ENCODE measurements at places on chromosomes 12 and 14.
A peak's percentile ranks its signal among the peaks of the same experiment; 100 is the strongest.

- no peak for DNase-seq
These were observed 16.0 kb downstream of the PRIMA1 start for GRCh38 chr14:93772263-93772662.

DNA sequence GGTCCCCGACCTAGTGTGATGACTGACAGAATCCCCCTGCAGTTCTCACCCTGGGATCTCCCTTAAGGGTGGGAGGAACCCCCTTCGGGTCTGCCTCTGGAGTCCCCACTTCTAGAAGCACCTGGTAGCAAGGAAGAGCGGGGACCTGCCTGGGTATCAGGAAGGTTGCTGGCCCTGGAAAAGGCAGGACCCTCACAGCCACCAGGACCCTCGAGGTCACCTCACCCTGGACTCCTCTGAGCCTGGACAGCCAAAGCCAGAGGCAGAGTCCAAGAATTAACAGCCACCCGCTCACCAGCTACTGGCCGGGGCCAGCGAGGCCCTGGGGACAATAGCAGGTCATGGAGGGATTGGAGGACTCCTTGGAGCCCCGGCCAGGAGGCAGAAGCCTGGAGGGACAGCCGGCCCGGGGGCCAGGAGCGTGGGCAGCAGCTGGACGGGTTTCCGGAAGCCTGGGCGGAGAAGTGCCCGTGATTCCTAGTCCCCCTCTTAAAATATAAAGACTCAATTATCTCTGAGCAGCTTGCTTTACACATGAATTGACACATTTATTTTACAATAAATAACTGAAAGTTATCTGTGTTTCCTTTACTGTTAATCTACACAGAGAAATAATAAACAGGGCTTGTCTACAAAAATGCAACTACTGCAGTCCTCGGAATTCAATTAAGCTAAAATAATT, 17.5 kb downstream of the BCL11B start:
- no peak for DNase-seq

- peak; percentile 7 for DNase-seq
These were observed 488.0 kb upstream of the STXBP6 start for GRCh38 chr14:25537846-25538455.

DNA sequence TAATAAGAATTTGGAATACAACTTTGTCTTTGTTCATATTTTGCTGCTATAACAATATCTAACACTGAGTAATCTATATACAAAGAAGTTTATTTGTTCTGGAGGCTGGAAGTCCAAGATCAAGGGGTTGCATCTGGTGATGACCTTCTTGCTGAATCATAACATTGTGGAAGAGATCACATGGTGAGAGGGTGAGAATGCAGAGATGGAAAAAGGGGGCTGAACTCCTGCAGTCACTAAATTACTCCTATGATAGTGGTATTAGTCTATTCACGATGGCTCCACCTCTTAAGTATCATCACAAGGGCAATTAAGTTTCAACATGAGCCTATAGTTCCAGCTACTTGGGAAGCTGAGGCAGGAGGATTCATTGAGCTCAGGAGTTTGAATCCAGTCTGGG, 4.5 kb upstream of the AKAP6 start:
- no peak for DNase-seq

GRCh38 chr12:106064721-106065021, 74.1 kb downstream of the NUAK1 start:
- DNase-seq: no peak

- no peak for DNase-seq
These were observed 25.6 kb upstream of the DBX2 start for GRCh38 chr12:45076417-45077026.

DNA sequence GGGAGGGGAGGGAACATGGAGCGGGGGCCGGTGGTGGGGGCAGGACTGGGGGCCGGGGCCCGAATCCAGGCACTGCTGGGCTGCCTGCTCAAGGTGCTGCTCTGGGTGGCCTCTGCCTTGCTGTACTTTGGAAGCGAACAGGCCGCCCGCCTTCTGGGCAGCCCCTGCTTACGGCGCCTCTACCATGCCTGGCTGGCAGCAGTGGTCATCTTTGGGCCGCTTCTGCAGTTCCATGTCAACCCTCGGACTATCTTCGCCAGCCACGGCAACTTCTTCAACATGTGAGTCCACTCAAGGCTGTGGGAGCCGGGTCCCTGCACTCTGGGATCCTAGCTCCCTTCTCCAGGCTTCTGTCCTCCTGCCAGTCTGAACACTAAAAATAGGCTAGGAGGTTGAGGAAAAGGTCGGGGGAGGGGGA, 1.1 kb downstream of the FITM1 start:
- no peak for DNase-seq

- no peak for DNase-seq
These were observed 8.8 kb upstream of the GNPTAB start for GRCh38 chr12:101839324-101840283.

DNA sequence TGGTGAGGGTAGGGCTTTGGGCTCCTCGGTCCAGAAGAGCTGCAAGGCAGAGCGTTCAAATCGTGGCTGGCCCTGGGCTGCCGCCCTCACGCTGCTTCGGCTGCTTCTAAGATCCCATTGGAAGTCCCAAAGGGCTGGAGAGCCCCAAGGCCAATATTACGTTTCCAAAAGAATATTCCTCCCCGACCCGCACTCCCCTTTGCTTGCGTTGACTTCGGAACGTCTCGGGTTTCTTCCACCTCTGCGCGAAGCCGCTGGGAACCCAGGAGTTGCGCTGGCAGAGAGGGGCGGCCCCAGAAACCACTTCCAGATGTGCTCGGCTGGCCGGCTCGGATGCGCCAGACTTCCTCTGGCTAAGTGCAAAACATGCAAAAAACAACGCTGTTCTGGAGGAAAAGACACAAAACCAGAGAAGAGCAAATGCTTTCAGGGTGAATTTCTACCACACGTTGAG, at the start of gene GLT8D2:
TSS of gene GLT8D2 (minus strand) at position 285 of the 454 bp plus-strand sequence. CDS start 30,539 bp downstream, outside the sequence.
- DNase-seq: no peak

GRCh38 chr14:77459072-77459723, 1.3 kb downstream of the AHSA1 start:
- DNase-seq: no peak

- peak; percentile 41 for DNase-seq
These were observed 77.8 kb upstream of the BDKRB2 start for GRCh38 chr14:96126783-96127271.

DNA sequence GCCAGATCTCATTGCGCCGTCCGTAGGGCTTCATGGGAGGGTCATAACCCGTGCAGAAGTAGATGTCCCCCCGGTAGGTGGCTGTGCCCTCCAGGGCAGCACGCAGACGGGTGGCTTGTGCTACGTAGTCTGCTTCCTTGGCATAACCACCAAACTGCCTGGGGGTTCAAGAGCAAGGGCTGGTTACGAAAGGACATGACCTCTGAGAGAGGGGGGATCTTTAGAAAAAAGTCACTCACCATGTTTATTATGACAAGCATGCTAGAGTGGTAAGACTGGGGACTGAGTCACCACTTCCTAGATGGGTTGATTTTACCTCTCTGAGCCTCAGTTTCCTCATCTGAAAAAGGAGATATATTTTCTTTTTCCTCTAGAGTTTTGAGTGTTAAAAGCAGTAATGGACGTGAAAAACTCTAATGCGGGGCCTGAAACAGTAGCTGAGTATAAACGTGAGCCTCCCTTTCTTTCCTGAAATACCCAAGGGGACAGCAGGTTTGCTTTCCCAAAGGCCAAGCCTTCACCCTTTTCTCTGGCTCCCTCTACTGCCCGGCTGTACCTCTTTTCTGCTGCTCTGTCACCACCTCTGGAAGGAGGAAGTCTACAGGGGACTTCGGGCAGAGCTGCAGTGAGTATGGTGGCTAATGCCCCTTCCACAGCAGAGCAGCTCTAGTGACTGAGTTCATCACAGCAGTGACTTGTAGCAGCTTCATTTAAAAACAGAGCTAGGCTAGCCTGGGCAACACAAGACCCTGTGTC, 23.5 kb upstream of the GPRC5D start:
- DNase-seq: no peak

DNA sequence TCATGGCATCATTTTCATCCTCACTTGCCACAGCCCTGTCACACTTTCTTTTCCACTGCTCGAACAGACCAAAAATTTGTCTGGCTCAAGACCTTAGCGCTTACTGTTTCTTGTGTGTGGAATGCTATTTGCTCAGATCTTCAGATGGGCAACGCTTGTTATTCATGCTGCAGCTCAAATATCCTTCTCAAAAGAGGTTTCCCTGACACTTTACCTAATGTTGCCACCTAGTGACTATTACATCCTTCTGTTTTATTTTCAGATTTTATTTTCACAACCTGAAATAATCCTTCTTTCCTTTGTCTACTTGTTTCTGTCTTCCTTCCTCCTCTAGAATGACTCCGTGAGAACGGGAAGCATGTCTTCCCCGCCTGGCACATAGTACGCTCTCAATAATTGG, 5.6 kb downstream of the FBXO33 start:
- peak; percentile 29 for DNase-seq

DNA sequence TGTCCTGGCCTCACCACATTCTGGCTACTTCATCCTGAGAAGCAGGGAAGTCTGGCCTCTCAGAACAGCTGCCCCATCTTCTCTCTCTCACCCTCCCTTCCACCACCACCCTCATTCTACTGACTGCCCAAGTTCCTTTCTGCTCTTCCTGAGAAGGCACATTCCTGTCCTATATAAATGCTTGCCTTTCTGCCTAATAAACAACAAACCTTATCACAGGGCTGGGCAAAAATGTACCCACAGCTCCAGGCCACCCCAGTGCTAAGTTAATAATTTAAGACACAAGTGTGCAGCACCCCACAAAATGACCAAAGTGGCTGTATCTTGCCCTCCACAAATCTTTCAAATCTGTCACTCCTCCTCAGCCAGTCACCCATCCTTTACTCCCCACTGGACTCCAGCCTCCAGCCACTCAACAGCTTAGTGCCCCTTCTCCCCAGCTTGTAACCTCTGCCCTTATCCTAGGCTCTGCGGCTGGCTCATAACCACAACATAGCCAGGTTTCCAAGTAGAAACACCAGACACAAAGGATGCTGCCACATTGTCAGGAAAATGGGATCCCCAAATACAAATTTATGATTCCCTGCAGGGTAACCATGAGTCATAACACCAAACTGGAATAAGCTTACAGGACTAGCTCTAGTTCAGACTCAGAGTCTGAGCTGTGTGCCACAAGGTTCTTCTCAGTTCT, 15.0 kb downstream of the OXA1L start:
- no peak for DNase-seq

DNA sequence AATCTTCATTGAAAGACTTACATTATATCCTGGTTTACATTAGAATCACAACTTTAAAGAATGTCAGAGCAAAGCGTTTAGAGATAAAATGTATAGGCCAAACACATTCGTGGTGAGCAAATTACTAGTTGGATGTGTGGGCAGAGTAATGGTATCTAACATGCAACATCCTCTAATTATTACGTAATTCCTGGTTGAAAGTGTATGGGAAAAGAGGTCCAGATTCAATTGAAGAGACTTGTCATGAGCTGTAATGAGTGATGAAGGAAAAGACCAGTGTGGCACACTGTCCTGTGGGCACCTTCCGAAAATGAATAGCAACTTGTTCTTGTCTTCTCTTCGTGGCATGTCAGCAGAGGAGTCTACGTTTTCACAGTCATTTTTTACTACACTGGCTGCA, 192.8 kb downstream of the LRIG3 start:
- DNase-seq: no peak

DNA sequence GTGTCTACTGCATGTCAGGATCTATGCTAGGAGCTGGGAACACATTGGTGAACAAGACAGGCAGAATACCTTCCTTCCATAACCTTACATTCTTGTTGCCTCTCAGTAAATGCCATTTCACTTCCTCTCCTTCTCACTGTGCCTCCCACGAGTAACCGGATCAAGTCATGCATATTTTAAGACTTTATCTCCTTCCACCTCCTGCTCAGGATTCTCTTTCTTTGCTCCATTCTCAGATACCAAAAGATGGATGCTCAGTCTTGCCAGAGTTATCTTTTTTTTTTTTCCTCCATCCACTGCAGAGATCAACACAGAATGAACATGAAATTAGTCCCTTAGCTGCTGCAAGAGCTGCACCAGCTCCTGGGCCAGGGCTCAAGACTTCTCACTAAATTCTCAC, 20.0 kb upstream of the APPL2 start:
- no peak for DNase-seq

DNA sequence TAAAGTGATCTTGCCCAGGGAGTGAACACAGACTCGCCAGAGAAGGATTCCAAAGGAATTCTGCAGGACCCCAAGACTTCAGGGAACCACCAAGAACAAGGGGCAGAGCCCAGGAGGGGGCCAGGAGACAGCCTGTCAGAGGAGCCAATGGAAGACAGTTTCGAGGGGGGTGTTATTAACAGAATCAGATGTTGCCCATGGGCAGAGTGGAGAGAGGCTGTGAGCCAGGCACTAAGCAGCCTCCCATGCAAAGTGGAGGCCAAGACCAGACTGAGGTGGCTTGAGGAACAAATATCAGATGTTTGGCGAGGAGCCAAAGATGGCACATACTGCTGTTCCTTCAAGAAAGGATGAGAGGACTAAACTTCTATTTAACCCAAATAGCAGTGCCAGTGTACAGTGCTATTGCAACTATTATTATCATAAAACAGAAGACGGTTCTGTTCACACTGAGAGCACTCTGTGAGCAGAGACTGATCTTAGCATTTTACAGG, 12.6 kb downstream of the APPL2 start:
- DNase-seq: no peak

DNA sequence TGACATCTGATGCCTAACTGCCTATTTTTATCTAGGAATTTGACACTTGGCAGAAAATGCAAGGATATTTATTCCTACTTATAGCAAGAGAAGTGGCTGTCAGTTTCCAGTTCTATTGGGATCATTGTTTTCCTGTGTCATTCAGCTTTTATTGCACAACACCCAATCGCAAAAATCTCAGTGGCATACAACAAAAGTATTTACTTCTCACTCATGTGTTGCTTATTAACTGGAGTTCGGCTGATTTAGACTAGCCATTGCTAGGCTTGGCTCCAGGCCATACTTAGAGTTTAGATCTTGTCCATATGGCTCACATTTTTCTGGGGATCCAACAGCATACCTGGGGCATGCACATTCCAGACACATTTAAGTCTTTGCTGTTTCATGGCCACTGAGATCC, 218.6 kb upstream of the SYT1 start:
- DNase-seq: no peak

DNA sequence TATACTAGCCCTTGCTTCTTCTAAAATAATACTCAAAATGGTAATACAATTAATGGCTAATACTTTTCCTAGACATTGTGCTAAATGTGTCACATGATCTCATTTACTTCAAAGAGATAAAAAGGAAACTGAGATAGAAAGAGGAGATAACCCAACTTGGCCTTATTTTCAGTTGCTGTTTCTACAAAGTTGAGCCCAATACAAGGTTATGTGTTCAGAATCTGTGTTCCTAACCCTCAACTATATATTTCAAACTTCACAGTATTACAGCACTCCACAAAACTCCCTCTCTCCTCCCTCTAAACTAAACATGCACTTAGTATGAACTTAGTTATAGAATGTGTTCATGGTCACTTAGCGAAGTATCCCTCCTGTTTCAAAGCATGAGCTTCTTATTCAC, 277.9 kb downstream of the CCER1 start:
- DNase-seq: no peak
